NCI-H2171 treated with DMSO at 0.1 percent for 48 hours (cell line): ENCODE measurements at places on chromosomes 4 and X.
A peak's percentile ranks its signal among the peaks of the same experiment; 100 is the strongest.

- no peak for DNase-seq
These were observed 189.8 kb upstream of the PPP1R2C start for GRCh38 chrX:42967681-42968300.

GRCh38 chr4:174156239-174156826 lies 127.1 kb downstream of the FBXO8 start:
- DNase-seq = peak; percentile 13

- DNase-seq = no peak
These were observed 621.5 kb upstream of the HTR2C start for GRCh38 chrX:113962343-113962742.

- peak; percentile 25 for DNase-seq
These were observed 27.0 kb downstream of the MAGEE1 start for GRCh38 chrX:76454456-76454927.

GRCh38 chr4:104859601-104860237 lies 287.0 kb upstream of the TET2 start:
- no peak for DNase-seq

DNA sequence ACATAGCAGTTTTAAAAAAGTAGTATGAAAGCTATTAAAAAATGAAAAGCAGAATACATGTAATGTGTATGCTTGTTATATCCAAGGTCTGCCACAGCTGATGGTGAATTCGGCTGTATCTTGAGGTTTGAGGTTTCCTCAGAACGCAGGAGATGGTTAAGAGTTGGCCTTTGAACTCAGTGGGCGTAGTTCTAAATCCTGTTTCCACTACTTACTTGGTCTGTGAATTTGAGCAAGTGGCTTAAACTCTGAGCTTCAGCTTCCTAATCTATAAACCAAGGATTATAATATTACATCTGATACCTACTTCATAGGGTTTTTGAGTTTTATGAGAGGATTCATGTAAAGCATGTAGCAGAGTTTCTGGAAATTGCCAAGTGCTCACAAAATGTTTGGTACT lies 125.2 kb downstream of the STIM2 start:
- no peak for DNase-seq

DNA sequence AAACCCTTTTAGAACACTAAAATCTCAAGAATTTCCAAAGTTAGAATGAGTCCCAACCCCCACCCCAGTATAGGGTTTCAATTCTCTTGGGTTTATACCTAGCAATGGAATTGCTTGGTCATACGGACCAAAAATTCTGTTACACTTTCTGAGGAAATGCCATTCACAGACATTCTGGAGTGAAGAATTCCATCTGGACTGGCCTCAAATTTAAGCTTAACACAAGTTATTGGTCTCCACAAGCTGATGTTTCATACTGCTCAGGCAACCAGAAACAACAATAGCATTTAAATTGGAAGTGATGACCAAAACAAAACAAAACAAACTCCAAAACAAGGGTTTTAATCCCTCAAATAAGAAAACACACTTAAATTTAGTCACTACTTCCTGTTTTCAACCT lies 51.1 kb downstream of the GPC4 start:
- no peak for DNase-seq

DNA sequence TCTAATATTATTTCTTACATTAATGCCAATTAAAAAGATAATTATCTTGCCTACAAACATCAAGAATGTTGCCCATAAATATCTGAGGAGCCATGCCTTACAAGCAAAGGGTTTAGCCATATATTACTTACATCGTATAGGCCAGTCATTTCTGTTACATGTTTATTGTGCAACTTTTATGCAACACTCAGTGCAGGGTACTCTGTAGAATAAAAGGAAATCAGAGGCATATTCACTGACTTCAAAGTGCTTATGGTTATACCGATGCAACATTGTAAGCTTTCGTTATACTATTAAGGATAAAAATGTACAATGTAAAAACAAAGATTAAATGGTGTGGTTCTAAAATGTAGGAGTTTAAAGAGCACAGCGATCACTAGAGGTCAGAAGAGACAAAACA lies 315.9 kb downstream of the PCDH10 start:
- DNase-seq = no peak

DNA sequence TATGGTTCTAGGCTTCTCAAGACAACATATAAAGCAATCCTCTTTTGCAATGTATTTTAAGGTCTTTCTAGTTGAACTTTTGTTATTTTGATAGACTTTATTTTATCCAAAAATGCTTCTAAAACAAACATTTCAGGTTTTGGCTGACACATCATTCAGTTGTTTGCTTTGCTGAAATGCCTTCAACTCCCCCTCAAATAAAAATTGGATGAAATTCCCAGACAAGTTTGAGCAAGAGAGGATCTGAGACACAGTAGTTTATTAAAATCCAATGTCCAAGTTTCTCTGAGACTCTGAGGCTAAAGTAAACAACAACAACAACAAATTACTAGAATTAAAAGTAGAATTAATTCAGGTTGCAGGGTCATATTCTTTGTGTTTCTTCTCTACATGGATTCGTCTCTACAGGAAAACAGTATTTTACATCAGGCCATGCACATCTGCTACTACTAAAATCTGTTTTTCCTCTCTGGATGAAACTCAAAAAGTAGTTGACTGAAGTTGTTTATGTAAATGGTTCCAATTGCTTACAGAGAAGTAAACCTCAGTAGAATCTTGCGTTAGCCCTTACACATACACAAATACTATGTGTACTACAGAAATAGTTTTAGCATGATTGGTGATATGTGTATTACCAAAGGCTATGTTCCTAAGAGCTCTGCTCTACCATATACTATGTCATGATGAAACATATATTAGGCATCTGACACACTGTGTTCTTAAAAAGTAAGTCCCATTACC lies 64.9 kb downstream of the PRSS12 start:
- DNase-seq = no peak

DNA sequence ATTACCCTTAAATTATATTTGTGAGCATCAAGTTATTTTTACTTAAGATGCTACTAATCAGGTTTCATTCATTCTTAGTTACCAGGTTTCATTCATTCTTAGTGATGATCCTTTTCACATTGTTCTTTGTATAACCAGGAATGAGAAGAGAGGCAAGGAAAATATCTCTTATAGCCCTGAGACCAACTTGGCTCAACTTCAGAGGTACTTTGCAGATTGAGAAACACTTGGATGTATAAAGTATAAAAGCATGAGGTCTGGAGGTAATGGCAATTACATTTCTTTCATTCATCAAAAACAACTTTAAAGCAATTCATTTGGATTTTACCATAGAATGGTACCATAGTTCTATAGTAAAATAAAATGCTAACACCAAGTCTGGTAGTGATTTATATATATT lies 231.0 kb downstream of the PRDM5 start:
- no peak for DNase-seq

DNA sequence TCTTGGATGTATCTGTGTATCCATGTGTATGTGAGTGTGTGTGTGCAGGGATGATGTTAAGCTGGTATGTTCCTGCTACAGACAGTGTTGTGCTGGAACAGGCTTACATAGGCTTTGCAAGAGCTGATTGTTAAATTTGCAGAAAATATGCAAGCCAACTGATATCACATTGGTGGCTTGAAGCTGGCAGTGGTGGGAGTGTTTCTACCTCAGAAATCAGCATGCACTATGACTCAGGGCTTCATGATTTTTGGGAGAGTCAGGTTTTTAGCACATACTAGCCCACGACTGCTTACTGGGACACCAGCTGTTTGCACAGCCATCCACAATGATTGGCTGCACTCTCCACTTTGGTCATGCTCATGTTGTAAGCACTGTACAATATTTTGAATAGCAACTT lies 261.8 kb downstream of the DHX15 start:
- no peak for DNase-seq

GRCh38 chr4:23818097-23818885 lies 71.6 kb downstream of the PPARGC1A start:
- no peak for DNase-seq

DNA sequence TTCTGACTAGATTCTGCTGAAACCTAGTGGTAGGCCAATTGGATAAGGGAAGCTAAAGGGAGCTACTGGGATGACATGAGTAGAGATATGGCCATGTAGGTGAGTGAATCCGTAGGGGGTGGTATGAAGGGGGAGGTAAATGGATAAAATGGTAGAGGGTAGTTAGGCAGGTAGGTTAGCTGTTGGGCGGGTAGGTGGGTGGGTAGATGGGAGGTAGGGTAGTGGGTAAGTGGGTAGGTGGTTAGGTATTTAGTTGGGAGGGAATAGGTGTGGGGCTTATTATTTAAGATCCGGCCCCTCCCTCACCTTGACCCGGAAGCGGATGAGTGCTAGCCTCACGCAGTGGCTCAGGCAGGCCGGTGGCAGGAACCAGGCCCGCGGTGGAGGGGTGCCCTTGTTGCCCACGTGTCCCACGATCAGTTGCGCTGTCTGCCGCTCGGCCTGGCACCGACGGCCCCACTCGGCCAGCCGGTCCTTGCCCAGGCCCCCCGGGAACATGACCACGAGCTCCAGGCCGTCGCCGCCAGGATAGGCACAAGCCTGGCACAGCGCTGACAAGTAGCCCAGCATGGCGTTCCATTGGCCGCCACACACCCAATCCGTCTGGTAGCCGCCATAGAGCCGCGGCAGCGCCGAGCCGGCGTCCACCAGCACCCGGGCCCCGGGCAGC lies 725 bp downstream of the FAM120C start:
- DNase-seq = peak; percentile 52

DNA sequence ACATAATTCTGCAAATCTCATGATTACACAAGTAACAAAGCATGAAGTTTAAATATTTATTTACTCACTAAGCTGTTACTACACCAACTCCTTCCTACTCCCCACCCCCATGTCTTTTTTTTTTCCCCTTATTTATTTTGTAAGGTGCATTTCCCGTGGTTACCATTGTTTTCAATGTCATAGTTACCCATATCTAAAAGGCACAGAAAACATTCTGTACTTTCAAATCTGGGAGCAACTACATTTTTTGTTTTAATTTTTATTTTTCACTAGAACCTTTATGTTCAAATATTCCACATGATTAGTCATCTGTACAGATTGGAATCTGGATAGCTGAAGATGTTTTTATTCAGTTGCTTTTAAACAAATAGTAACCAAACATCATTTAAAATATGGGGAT lies 62.8 kb downstream of the PPP3CA start:
- no peak for DNase-seq
